T-helper 1 cell (primary cell): ENCODE measurements at places on chromosomes 2 and 18.

DNA sequence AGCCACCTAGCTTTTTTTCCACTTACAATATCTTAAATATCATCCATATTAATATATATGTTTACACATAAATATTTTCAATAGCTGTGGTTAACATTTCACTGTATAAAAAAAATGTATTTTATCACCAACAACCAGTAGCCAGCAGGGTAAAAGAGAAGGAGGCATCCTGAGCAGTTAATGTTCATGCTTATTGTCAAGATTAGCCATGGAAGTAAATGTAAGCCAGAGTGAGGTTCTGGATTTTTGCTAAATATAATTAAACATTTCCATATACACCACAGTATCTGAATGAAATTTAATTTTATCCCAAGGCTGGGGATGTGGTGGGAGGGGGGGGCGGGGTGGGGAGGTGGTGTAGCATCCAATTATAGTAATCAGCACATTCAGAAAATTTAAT lies 80.3 kb upstream of the GRB14 start:
- no peak for DNase-seq

- DNase-seq = no peak
Observed at GRCh38 chr18:79933765-79934164, 17.7 kb downstream of the SLC66A2 start.

DNA sequence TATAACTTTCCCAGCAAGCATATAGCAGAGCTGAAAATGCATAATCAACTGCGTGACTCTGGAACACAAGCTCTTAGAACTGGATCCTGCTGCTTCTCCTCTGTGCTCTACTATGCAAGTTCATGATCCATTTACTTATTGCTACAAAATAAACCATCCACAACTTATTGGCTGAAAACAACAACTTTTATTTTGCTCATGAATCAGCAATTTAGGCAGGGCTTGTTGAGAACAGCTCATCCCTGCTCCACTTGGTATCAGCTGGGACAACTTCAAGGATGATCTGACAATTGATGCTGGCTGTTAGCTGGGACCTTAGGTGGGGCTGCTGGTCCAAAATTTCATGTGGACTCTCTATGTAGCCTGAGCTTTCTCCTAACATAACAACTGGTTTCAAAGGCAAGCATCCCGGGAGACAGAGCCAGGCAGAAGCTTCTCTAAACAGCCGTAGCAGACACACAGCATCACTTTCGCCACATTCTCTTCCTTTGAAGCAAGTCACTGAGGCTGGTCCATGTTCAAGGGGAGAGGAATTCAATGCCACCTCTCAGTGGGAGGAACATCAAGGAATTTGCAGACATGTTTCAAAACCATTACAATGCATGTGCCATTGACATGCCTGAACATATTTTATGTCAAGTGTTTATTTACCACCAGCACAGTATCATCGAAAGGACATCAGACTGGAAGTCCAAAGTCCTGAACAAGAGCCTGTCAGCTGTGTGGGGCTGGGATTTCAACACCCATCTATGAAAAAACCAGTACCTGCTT lies 153.1 kb upstream of the PKDCC start:
- DNase-seq = no peak

GRCh38 chr2:234231460-234231859 lies 181.0 kb downstream of the SPP2 start:
- DNase-seq = no peak

DNA sequence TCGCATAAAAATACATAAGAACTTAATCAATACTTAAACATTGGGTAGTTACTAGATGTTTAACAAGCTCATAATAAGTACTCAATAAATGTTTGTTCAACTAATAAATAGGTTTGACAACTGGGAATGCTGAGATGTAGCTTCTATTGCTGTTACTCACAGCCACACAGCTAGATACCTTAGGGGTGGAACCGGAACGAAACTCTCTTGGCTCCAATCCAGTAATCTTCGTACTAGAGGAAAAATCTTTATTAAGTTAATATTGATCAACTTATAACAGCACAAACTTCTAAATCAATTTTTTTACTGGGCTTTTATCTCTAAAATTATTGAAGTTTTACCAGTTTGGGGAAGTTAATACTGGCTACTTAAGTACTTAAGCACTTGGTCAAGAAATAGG lies 247.8 kb downstream of the PAX3 start:
- DNase-seq = no peak

DNA sequence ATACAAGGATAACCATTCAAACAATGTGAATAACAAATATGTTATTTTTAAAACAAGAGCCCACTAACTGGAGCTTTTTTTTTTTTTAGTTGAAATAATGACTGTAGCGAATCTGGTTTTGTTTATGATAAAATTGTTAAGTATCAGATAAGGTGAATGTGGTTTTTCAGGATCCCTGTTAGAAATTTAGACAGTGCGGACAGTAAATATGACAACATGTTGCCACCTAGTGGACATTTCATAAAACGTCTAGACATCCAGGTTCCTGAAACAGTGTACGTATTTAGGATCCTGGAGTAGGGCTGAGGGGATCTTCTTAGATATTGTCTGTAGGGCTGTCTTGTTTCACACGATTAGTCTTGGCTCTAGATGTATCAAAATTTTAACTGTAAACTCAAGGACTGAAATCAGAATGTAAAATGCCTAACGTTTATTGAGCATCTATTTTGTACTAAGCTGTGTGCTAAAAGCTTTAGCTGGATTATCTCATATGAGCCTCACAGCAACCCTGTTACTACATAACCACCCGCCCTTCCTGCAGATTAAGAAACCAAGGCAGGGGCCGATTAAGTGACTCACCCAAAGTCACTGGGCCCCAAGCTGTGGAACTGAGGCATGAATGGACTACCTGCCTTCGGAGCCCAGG lies 23.9 kb upstream of the CCDC68 start:
- DNase-seq = no peak

GRCh38 chr2:239496700-239497099 lies 95.9 kb upstream of the HDAC4 start:
- DNase-seq = no peak

DNA sequence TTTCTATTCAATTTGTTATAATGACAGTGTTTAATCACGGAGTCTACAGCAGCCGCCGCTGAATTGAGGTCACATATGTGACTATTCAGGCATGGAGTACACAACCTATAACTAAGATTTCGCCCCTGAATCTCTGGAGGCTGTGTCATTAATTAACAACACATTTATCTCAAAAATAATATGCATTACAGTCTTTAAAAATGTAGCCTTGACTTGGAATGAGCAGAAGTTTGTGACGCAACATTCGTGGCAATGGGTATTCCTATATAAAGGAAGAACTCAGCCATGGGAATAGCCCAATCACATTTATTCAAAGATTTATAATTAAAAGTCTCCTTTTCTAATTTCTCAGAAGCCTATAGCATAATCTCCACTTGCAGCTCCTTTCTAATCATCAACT lies 60.6 kb upstream of the LYPD1 start:
- DNase-seq = no peak

DNA sequence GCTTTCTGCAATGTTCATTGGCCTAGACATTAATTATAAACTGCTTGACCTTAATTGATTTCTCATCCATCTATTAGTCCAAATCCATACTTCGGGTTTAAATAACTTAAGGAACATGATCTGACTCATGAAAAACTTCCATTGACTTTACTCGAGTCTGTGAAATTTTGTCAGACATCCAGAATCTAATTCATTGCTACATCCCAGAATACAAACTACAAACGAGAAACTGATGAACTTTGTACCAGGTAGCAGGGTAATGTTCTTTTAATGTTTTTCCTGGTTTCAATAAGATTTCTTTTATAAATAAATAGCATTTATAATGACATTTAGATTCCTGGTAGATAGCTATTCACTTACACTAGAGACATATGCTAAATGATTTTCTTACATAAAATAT lies 36.0 kb upstream of the IKZF2 start:
- DNase-seq = no peak
